ENCODE measurements at places on chromosomes 13 and 19. TPM values are rescaled to one million over a fixed set of nuclear protein-coding genes. Genes with fewer than 3 reads are reported as not detected.

ZNF835 gene
- not detected for total RNA-seq

ADGRE3 gene
- not detected for total RNA-seq

PDX1 gene
- total RNA-seq: not detected

PLD3 gene
- total RNA-seq: 130 TPM

OR7D2 gene
- total RNA-seq: not detected

ZNF8 gene
- 5.2 TPM for total RNA-seq

TGFBR3L gene
- 2.1 TPM for total RNA-seq

PALM3 gene
- not detected for total RNA-seq

ZSCAN22 gene
- 3.6 TPM for total RNA-seq

KIR2DL3 gene
- not detected for total RNA-seq

SBSN gene
- 4.8 TPM for total RNA-seq

FFAR1 gene
- not detected for total RNA-seq

ZNF564 gene
- 4.2 TPM for total RNA-seq

SLC7A10 gene
- not detected for total RNA-seq

ZNF729 gene
- not detected for total RNA-seq

IZUMO1 gene
- 0.28 TPM for total RNA-seq

SLITRK6 gene
- 5.6 TPM for total RNA-seq

IGFL1 gene
- 0.71 TPM for total RNA-seq

SPPL2B gene
- total RNA-seq: 15.8 TPM

LGALS14 gene
- not detected for total RNA-seq

FPR1 gene
- total RNA-seq: 0.46 TPM

ZNF154 gene
- 3.4 TPM for total RNA-seq

LYL1 gene
- 2.1 TPM for total RNA-seq

SCEL gene
- 2.4 TPM for total RNA-seq

CILP2 gene
- 0.24 TPM for total RNA-seq

NMRK2 gene
- not detected for total RNA-seq

CEACAM19 gene
- 1.5 TPM for total RNA-seq

SELENOV gene
- total RNA-seq: not detected

KIR3DL2 gene
- total RNA-seq: not detected

PLVAP gene
- not detected for total RNA-seq

ZNF728 gene
- not detected for total RNA-seq
